ENCODE measurements at places on chromosomes 6 and 20. TPM values are rescaled to one million over a fixed set of nuclear protein-coding genes. Genes with fewer than 3 reads are reported as not detected.

PHACTR2 gene
- total RNA-seq = 48.8 TPM

GNRH2 gene
- total RNA-seq = not detected

RAB44 gene
- not detected for total RNA-seq

HDGFL1 gene
- not detected for total RNA-seq

ENPP5 gene
- total RNA-seq = 5.4 TPM

TNFRSF6B gene
- total RNA-seq = 1.6 TPM

KCNK5 gene
- total RNA-seq = 0.07 TPM

DACT2 gene
- not detected for total RNA-seq

CRYBG1 gene
- 1.6 TPM for total RNA-seq

SLC17A9 gene
- 1.0 TPM for total RNA-seq

CYP21A2 gene
- total RNA-seq = 9.9 TPM

AFDN gene
- 33.0 TPM for total RNA-seq

FAM120B gene
- total RNA-seq = 23.9 TPM

BMP6 gene
- total RNA-seq = 4.9 TPM

SYNCRIP gene
- total RNA-seq = 122 TPM

SIM1 gene
- 9.6 TPM for total RNA-seq

BIRC7 gene
- total RNA-seq = not detected

RSPH4A gene
- not detected for total RNA-seq

ZNF831 gene
- total RNA-seq = not detected

HEY2 gene
- total RNA-seq = 9.7 TPM

BPIFB1 gene
- total RNA-seq = not detected

CLPSL2 gene
- total RNA-seq = not detected

ASIP gene
- not detected for total RNA-seq

OSTM1 gene
- total RNA-seq = 29.6 TPM

ULBP3 gene
- total RNA-seq = 0.36 TPM

STMND1 gene
- total RNA-seq = not detected

HCRTR2 gene
- total RNA-seq = not detected

LCA5 gene
- 0.91 TPM for total RNA-seq

ARFRP1 gene
- total RNA-seq = 32.7 TPM

ABHD12 gene
- total RNA-seq = 9.6 TPM

HFE gene
- total RNA-seq = 1.8 TPM

NKAPL gene
- total RNA-seq = 5.4 TPM

COL10A1 gene
- 0.41 TPM for total RNA-seq

OXT gene
- total RNA-seq = not detected

RAET1L gene
- total RNA-seq = not detected

PRRC2A gene
- total RNA-seq = 81.4 TPM

PNLDC1 gene
- total RNA-seq = 0.17 TPM

OR2J3 gene
- total RNA-seq = not detected

CYP24A1 gene
- not detected for total RNA-seq

ATP9A gene
- 42.3 TPM for total RNA-seq

ENPP4 gene
- total RNA-seq = 21.9 TPM

FNDC1 gene
- total RNA-seq = 0.99 TPM

PGBD1 gene
- total RNA-seq = 2.6 TPM

BMP5 gene
- total RNA-seq = 0.76 TPM

PREX1 gene
- total RNA-seq = 5.3 TPM

WFDC6 gene
- total RNA-seq = not detected

OR12D3 gene
- total RNA-seq = not detected

Measured in psoas muscle (tissue), 8 donors.